ENCODE measurements at places on chromosomes 16 and 17.

GRCh38 chr17:40178660-40179059, 1.4 kb downstream of the RAPGEFL1 start:
- DNase-seq: no peak

GRCh38 chr16:51877686-51878085, 669.3 kb downstream of the TOX3 start:
- no peak for DNase-seq

- no peak for DNase-seq
These were observed 13.2 kb downstream of the ZFPM1 start for GRCh38 chr16:88466175-88466862.

- no peak for DNase-seq
These were observed 1.5 kb downstream of the ACBD4 start for GRCh38 chr17:45136846-45137560.

DNA sequence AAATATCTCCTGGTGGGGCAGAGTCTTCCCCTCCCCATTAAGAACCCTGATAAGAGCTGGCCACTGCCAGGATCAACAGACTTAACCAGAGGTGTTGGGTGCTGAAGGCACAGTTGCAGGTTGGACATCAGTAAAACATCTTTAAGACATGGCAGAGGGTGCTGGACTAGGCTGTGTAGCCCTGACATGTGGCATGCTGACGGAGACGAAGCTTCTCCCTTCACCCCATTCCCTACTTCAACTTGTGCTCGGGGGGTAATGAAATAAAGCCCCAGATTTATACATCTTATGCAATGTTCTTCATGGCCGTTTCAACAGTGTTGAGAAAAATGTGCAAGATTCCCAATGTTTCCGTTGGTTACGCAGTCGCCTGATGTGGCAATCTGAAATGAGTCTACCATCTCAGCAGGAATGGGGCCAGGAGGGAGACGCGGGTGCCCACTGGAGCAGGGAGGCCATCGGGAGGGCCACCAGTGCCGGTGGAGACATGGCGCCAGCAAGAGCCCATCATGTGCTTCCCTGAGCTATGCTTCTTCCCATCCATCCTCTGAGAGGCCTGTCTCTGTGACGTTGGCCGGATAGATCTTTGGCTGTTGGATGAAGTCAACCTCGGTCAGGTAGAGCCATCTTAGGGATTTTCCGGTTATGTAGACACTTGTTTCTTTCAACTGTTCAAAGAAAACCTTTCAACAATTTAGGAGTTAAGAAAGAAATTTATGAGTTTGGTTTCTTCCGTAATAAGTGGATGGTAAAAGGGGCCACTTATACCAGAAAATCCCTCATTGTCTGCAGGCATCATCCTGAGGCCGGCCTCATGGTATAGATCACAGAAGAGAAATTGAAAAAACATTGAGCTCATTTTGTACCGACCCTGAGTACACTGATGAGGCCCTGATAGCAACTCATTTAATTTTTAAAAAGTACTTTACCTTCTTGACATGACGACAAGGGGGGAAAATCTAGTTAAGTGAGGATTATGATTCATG, 6.4 kb downstream of the IRF8 start:
- no peak for DNase-seq

- no peak for DNase-seq
These were observed 21.7 kb upstream of the UBTF start for GRCh38 chr17:44241106-44241624.

DNA sequence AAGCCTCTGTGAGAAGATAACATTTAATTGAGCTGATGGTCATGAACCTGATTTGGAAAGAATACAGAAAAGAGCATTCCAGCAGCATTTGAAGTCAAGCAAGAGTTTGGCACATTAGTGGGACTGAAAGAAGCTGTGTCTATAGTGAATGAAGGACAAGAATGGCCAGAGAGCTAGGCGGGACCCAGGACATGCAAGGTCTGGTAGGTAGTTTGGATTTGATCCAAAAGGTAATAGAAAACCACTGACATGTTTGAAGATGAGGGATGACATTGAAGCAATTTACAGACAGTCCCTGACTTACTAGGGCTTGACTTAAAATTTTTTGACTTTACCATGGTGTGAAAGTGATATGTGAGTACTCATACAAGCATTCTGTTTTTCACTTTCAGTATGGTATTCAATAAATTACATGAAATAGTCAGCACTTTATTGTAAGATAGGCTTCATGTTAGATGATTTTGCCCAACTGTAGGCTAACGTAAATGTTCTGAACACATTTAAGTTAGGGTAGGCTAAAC, 7.6 kb downstream of the CYB5B start:
- no peak for DNase-seq

- no peak for DNase-seq
These were observed 67.5 kb upstream of the ZNF423 start for GRCh38 chr16:49923411-49923810.

DNA sequence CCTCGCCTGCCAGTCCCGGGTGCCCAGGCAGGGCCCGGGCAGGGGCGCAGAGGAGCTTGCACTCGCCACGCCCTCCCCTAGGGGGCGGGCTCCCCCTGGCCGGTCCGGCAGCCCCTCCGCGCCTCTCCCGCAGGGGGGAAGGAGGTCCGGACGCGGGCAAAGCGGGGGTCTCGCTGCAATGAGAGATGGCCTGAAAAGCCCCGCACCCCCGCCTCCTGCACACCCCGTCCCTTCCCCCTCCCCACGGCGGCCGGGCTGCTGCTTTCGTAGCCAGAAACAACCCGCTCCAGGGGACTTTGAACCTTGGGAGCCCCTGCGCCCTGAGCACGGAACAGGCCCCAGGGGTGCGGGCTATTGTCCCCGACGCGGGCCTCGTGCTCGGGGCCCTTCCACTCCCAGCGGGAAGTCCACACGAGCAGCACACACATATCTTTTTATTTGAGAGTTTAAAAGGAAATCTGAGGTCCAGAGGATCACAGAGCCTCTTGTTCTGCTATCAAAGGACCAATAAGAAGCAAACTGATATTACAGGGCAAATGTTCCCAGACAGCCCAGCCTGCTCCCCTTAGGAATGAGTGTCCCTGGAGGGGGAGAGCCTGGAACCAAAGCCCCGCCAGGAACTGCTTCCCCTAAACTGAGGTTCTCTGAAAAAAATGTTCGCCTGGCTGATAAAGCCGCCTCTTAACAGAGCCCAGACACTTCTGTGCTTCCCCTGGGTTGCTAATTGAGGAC, 5.8 kb upstream of the CBX4 start:
- DNase-seq: peak; percentile 44

- no peak for DNase-seq
These were observed 185.3 kb downstream of the CEP112 start for GRCh38 chr17:66006654-66007053.

DNA sequence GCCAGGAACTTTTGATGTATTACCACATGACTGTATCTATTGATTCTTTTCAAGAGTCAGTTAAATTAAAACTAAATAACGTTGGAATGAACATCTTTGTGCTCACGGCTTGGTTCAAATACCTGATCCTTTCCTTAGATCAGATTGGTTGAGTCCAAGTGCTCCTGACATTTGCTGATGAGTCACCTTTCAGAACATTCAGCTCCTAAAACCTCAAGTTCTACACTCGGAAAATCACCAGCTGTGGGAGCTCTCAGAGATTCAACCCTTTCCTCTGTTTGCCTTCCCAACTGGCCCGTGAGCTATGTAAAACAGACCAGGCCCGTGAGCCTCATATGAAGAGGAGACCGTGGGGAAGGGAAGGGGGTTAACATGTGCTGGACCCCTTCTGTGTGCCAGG, 68.1 kb downstream of the RTN4RL1 start:
- no peak for DNase-seq

GRCh38 chr17:73827627-73828291, 183.5 kb upstream of the SDK2 start:
- DNase-seq: no peak

- DNase-seq: no peak
These were observed 19.1 kb upstream of the SP6 start for GRCh38 chr17:47870056-47870455.

GRCh38 chr17:30477774-30478115, 537 bp downstream of the GOSR1 start:
- peak; percentile 12 for DNase-seq

Measured in T-helper 2 cell treated with Interferon-gamma antibody and Interleukin-4, amounts not matched to agents 5 μg/mL and 100 μg/mL, for 36 hours (primary cell).